Activated T-cell treated with anti-CD3 and anti-CD28 coated beads, Interleukin-2, amount 50 U/mL, for 48 hours (primary cell): ENCODE measurements at places on chromosomes 7 and 10.

GRCh38 chr7:50629238-50629901 lies 64.2 kb upstream of the DDC start:
- peak; percentile 9 for DNase-seq

- no peak for DNase-seq
Measured at GRCh38 chr10:33064706-33065105, 106.7 kb upstream of the ITGB1 start.

DNA sequence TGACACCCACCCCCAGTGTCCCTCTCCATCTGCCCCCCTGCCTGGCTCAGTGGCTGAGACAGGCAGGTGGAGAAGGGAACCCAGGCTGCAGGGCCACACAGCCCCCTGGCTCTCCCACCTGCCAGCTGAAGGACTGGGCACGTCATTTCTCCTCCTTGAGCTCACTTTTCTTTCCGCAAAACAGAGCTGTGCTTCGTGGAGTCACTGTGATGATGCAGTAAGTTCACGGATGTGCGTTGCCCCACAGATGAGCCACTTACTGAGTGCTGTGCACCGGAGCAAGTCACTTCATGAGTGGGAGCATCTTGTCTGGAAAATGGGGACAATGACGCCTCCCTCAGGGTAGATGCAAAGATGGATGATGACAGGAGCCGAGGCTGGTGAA lies 2.7 kb downstream of the OPN4 start:
- no peak for DNase-seq

- no peak for DNase-seq
Measured at GRCh38 chr7:158391141-158391540, 196.5 kb downstream of the PTPRN2 start.

- no peak for DNase-seq
Measured at GRCh38 chr10:113103131-113103840, 153.2 kb downstream of the TCF7L2 start.

DNA sequence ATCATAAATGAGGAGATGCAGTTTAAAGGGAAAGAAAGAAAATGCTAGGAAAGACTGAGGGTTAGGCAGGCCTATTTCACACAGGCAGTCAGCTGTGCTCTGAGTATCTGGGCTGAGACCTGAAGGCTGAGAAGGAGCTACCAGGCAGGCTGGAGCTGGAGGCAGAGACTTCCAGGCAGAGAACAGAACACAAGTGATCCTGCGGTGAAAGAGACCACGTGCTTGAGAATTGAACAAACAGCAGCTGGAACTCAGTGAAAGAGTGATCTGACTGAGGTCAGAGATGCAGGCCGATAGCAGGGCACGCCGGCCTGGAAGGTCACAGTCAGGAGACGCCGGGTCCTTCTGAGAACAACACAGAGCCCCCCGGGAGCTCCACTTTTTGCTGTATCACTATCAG lies 147.8 kb downstream of the ADAM12 start:
- DNase-seq = no peak

DNA sequence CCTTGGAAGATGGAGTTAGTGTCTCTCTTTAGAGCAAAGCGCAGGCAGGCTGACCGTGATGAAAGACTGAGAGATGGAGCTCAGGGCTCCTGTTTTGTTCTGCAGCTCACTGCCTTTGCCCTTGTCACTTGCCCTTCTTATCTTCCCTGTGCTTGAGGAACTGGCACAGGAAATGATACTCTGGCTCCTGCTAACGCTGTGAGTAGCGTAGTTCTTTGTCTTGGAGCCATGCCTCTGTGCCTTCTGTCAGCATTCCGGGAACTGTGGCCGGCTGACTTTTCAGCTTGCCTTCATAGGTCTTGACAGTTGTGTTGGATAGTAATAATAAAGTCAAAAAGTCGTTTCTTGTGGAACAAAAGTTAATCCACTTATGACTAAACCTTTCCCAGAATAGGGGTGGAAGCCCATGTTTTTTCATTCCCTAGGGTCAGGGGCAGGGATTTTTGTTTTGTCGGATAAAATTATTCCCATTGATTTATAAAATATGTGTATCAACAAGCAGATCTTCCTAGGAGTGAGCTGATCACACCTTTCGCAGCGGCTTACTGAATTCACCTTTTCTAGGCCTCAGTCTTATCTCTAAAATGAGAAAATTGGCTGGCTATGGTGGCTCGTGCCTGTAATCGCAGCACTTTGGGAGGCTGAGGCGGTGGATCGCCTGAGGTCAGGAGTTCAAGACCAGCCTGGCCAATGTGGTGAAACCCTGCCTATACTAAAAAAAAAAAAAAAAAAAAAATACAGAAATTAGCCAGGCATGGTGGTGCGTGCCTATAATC lies 16.6 kb upstream of the TMEM236 start:
- no peak for DNase-seq

DNA sequence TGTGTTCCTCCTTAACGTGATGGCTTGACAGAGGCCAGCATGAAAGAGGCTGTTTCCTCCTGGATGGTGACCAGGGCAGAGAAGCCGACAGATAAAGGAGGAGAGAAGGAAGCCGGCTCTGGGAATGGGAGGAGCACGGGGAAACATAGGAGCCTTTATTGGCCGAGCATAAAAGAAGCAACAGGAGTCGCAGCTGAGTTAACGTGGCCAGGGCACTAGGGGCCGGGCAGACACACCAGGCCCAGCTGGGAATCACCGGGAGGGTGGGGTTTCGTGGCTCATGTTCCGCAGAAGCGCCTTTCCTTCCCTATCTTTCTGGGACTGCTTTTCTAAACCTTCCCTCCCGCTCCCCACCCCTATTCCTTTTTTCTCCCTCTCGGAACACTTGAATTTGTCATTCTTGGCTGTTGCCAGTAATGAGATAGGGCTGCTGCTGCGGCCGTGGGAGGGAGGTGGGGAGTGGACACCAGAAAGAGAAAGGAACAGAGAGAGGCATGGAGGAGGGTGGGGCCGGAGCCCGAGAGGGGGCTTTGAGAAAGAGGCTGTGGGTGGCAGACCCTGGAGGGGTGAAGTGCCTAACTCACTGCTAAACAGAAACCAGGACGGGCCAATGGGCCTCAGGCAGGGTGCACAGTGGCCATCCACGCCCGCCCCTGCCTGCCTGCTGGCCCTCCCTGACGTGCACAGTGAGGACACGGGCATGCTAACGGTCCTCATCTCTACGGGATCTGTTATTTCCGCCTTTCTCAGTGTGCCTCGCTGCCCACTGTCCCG lies 65.2 kb downstream of the COL13A1 start:
- DNase-seq = no peak

- peak; percentile 39 for DNase-seq
Measured at GRCh38 chr10:62819141-62819920, 3.2 kb upstream of the EGR2 start.

- no peak for DNase-seq
Measured at GRCh38 chr7:15104411-15105092, 202.0 kb upstream of the DGKB start.
